ENCODE measurements at places on chromosomes 7 and 10.

GRCh38 chr10:106864031-106864430 lies 300.5 kb downstream of the SORCS1 start:
- DNase-seq: no peak

- DNase-seq: no peak
These were observed 72.5 kb downstream of the MICALL2 start for GRCh38 chr7:1386623-1387220.

- peak; percentile 35 for DNase-seq
These were observed 73.8 kb downstream of the CUL1 start for GRCh38 chr7:148772297-148773089.

DNA sequence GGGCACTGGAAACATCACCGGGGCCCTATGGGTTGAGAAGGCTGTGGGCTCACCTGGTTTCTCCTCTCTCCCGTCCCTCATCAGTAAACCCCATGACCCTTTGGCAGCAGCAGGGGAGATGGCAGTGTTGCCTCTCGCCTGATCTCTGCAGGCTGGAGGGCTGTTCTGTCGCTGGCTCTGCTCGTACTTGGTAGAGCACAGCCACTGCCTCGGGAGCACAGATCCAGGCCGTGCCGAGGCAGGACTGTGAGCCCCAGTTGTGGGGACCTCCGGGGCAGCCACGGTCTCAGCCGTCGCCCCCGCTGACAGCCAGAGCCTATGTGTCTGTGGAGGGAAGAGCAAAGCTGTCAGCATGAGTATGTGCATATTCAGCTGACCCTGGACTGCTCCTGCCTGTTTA lies 94.9 kb downstream of the PTPRE start:
- no peak for DNase-seq

- no peak for DNase-seq
These were observed 79.0 kb upstream of the CELF2 start for GRCh38 chr10:10938676-10939075.

GRCh38 chr10:79374312-79375191 lies 27.3 kb downstream of the PPIF start:
- peak; percentile 40 for DNase-seq

GRCh38 chr10:34193931-34194626 lies 621.0 kb downstream of the PARD3 start:
- DNase-seq: peak; percentile 73

DNA sequence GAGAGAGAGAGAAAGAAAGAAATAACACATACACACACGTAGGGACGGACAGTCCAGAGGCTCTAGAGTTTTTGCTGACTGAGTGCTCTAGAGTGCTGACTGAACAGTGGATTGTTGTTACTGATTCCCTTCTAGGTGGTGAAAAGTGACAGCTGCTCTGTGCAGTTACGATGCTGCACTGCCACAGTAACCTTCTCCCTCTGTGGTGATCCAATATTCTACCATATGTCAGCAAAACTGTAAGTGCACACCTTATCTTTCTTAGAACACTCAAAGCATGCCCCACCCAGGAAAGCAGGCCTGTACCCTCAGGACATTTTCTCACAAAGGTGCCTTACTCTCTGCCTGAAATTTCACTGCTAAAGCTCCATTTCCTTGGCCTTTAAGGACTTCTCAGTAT lies 1023.5 kb downstream of the TYW1 start:
- DNase-seq: no peak

DNA sequence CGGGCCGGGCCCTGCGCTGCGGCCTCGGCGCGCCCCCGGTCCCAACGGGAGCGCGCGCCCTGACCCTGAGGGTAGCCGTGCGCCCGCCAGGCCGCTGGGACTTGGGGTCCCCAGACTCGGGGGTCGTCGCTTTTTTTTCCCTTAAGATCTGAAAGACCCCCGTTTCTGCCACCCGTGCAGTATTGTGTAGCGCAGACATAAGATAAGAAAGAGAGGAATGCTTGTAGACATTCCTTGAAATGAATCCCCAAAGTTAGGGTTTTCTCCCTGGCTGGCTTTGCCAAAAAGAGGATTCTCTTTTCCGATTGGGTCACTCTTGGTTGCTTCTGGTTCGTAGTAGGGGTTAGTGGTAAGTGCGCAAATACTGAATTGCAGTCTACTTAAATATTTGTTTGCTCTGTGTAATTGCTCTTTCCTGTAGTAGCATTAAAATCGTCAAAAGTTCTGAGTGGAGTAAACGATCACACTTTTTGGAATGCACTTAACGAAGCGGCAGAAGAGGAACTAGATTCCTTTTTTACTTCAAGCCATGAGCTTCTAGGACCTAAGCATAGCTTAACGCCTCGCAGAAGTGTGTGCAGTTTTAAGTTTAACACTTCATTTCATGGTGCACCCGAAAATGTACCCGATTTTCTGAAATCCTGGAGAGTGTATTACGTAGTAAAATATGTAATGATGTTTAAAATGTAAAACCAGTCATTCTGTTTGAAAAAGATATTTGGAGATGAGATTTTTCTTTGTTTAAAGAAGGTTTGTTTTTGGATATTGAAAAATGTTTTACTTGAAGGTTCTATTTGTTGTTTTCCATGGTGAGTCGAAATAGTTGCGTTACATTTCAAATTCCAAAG lies 1.3 kb downstream of the CUL1 start:
- no peak for DNase-seq

DNA sequence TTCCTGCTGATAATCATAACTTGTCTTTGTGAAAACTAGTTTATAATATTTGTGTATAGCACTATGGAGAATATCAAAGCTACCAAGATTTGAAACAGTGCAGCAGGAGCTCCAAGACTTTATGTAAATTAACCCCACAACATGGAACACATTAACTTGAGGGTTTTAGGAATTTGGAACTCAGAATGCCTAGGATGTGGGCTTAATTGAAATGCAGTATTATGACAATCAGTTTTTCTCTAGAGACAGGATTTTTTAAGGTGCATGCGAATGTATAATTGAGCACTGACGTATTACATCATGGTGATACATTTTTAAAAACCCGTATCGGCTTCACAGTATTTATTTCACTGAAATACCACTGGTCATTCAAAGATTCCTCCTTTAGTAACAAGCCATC lies 313.1 kb upstream of the DGKB start:
- DNase-seq: peak; percentile 1

DNA sequence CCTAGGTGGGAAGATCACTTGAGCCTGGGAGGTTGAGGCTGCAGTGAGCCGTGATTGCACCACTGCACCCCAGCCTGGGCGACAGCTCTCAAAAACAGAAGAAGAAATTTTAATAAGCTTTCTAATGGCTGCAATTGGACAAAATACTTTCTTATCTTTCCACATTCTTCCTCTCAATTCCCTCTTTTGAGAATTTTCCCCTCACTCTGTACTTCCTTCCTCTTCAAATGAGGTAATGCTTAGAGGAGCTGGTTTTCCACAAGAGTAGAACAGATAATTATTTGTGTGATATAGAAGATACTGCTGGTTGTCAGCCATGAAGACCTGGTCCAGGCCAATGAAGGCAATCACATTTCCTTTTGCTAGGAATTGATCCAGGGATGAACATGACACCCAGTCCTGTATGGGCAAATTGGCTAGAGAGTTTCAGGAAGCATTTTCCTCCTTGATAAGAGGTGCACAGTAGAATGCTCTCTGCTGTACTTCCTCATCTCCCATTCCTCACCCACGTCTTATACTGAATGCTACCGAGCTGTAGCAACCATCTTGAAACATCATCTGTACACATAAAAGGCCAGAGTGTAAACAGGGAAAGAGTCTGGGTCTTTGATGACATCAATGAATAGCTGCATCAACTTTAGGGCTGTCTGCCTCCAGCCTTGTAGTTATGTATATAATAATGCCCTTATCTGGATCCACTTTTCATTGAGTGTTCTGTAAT lies 103.9 kb downstream of the CDK6 start:
- DNase-seq: no peak

GRCh38 chr10:119177708-119178371 lies 772 bp downstream of the PRDX3 start:
- DNase-seq: no peak

DNA sequence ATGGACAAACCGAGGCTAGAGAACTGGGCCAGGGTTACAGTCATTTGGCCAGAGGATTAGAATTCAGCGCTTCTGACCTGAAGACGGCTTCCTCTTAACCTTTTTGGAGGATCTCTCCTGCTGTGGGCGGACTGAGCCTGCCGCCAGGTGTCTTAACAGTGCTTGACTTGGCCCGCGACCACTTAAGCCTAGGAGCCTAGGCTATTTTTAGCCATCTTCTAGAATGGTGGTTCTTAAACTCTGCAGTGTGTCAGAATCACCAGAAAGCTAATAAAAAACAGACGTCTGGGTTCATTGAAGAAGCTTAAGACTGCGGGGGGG lies 722 bp downstream of the MDH2 start:
- DNase-seq: no peak

- DNase-seq: no peak
These were observed 34.9 kb upstream of the PTF1A start for GRCh38 chr10:23157239-23157681.

DNA sequence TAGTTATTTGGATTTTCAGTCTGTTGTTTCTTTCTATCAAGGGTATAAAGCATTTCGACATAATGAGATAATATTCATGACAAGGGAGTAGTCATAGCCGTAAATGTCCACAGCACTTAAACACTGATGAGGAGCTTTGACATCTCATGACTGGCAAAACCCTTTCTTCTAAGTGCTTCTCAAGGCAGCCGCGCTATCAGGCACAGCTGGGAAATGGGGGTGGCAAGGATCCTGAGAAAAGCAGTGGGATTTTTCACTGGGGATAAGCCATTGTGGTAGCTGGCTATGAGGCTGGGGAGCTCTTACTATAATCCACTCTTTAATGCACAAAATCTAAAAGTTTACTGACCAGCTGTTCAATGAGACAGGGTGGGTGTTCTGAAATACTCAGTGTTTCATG lies 493.2 kb upstream of the KLF6 start:
- DNase-seq: no peak

DNA sequence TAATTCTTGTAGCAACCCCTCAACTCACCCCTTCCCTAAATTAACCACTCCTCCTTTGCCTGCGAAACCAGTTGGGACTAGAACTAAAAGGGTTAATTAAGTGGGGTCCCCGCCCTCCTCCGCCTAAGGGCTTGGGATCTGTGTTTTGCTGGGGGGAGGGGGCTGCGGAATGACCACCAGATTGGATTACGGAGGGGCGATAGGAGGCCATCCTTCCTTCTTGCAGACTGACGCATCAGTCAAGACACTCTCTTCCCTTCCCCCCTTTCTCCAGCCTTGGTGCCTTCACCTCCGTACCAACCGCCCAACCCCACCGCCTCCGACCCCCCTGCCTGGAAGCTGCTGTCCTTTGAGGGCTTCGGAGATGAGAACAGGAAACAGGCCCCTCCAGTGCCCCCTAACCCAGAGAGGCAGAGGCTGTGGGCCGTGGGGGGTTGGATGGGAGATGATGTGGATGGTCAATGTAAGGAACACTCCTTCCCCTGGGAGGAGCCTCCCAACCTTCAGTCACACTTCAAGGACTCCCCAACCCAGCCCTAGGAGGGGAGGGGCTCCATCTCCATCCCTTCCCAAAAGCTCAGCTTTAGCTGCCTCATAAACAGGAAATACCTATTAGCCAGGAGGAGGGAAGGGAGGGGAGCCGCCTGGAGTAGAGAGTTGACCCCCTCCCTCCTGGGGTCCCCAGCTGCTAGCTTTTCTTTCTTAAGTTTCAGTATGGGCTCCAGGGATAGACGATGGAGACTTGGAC lies 997 bp upstream of the LDB1 start:
- DNase-seq: peak; percentile 71
